Tibial artery (tissue), 4 donors: ENCODE measurements at places on chromosomes 16 and 17.

DNA sequence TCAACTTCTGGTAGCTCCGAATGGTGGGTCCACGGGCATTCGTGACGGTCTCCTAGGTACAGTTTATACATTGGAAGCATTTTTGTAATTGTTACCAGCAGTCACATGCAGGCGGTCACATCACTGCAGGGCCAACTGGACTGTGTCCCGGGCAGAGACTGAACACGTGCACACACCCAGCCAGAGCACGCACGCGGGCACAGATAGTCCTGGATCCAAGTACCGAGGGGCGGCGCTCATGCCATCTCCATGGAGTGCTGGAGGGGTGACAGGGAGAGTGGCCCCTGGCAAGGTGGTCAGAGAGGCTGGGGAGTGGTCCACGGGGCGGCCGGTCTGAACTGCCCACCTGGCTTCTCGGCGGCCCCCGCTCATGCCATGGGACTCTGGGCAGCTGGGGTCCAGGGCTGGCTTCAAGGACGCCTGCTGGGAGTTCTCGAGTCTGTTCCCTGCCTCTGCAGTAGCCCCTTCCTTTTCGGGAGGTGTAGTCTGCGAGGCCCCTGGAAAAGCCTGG lies 34.2 kb downstream of the BAIAP2 start:
- DNase-seq, result no peak

- DNase-seq, result no peak
Measured at GRCh38 chr17:80969030-80969673, 22.5 kb upstream of the CHMP6 start.

DNA sequence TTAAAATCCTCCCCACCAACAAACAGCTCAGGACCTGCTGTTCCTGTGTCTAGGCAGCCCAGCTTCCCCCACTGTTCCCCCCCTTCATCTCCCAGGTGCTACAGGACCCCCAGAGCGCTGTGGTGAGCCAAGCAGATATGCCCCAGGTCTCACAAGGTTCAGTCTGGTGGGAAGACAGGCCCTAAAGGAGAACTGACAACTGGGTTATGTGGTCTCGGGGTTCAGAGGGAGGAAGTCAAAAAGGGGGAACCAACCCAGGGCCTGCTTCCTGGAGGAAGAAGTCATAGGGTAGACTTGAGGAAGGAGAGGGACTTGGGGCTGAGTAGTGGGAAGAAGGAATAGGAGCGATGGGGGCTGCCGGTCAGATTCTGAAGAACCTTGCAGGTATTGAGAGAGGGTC lies 2.6 kb downstream of the RIPOR1 start:
- DNase-seq, result no peak

- no peak for DNase-seq
Measured at GRCh38 chr17:47717261-47717697, 15.8 kb upstream of the TBX21 start.
